ENCODE measurements at places on chromosomes 12 and 14. TPM values are rescaled to one million over a fixed set of nuclear protein-coding genes. Genes with fewer than 3 reads are reported as not detected.

Gene GCN1
- total RNA-seq: 114 TPM

Gene DAO
- not detected for total RNA-seq

Gene COPZ1
- total RNA-seq: 116 TPM

Gene ACYP1
- total RNA-seq: 14.1 TPM

Gene BATF
- 19.4 TPM for total RNA-seq

Gene RPGRIP1
- 0.49 TPM for total RNA-seq

Gene ACVRL1
- total RNA-seq: 46.8 TPM

Gene TBX5
- 0.10 TPM for total RNA-seq

Gene ITPK1
- total RNA-seq: 70.4 TPM

Gene PCED1B
- 22.1 TPM for total RNA-seq

Gene CSRP2
- total RNA-seq: 41.7 TPM

Gene SERPINA12
- not detected for total RNA-seq

Gene LRTM2
- total RNA-seq: not detected

Gene PZP
- total RNA-seq: 0.34 TPM

GRCh38 chr14:41604721-41605531, 1.8 kb upstream of the LRFN5 start:
- DNase-seq: peak; percentile 52

DNA sequence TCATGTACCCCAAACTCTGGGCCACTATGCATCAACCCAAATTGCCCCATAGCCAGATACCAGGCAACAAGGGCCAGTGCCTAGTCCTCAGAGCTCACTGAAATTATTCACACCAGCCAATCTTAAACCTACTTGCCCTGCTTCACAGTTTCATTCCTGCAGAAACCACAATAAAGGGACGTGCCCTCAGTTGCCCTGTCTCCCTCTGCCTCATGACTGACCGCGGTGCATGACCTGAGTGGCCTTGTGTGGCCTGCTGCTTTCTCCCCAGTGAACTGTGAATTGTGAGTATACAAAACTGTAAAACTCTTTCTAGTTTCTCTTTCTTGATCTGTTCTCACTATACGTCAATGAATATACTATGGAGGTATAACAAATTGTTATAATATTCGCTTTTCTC, 490.9 kb upstream of the MIS18BP1 start:
- no peak for DNase-seq

GRCh38 chr12:67761566-67761965, 113.0 kb downstream of the DYRK2 start:
- no peak for DNase-seq

DNA sequence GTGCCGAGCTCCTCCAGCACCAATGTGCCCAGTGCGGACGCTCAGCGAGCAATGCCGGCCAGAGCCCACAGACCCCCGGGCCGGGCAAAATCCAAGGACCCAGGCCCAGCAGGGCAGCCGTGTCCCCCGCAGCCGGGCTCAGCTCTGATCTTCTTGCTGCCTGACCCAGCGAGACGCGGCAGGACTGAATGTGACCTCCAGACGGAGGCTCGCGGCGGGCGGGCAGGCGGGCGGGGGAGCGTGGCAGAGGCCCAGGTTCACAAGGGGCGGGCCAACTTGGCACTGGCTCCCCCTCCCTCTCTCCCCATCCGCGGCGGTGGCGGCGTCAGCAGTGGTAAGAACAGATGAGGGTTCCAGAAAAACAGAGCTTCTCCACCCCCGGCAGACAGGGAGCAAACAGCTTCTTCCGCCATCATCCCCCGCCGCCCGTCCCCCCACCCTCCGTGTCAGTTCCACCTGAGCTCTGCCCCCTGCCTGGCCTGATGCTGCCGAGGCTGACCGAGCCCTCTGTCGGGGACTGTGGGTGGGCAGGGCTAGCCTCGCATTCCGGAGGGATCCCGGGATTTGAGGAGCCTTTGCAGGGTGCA, 94.3 kb downstream of the RFLNA start:
- DNase-seq: peak; percentile 88

DNA sequence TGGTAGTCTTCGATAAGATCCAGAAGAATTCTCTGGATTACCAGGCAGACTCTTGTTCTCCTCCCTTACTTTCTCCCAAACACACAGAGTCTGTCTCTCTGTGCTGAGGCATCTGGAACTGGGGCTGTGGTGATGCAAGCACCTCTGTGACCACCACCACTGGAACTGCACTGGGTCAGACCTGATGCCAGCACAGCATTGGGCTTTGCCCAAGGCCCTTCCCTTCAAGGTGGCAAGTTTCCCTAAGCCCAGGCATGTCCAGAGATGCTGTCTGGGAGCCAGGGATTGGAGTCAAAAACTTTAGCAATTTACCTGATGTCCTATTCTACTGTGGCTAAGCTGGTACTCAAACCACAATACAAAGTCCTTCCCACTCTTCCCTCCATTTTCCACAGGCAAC, 14.6 kb upstream of the TMPRSS12 start:
- no peak for DNase-seq

DNA sequence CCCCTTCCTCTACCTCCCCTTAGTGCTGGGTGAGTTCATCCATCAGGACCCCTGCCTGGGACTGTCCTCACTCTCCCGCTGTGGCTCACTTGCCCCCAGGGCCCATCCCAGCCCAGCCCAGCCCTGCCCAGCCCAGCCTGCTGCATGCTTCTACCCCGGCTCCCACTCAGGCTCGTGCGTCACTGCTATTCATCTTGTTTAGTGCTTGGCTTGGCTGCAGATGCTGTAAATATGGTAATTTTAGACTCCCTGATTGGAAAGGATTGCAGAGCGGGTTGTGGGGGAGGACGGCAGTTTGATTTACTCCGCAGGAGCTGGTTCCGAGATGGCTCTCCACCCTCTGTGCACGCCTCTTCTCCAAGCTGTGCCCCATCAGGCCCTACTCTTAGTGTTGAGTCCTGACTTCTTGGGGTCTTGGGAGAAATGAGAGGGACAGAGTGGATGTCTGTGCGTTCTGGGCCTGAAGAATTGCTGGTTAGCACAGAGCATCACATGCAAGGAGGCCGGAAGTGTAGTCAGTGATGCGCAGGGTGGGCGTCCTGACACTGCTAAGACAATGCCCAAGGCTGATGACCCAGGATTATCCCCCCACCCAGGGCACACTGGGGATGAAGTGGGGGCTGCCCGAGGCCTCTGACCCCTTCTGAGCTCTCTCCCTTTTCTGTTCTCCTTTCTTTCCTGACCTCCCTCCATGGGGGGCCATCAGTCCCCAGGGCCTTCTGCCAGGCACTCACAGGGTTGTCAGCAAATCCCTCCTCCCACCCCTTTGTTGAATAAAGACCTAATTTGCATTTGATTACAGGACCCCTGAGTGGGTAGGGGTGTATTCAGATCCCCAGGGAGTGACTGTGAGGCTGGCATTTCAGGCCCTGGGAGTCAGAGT, 244.4 kb downstream of the ZFP36L1 start:
- DNase-seq: peak; percentile 92

DNA sequence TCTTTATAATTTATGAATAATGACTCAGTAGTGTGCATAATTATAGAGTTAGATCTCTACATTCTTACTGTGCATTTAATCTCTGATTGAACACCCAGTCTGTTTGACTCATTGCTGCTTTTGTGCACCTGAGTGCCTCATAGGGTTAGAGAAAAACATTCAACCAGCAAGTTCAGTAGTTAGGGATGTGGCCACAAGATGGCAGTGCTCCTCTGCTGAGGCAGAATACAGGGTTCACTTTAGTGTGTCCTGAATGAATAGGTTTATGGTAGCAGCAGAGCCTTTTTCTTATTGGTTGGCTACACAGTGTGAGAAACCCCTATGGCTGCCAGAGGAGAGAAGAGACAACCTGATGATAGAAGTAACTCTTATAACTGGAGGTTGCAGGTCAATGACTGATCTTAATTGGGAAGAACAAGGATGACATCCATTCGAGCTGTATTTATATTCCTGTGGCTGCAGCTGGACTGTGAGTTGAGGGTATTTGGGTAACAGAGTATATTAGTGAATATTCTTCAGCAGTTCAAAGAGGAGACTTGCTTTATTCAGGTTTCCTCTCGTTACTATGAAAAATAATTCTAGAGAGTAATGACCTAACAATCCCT, 194.9 kb upstream of the OR4E1 start:
- DNase-seq: peak; percentile 53

GRCh38 chr12:8677362-8677761, 14.7 kb upstream of the MFAP5 start:
- DNase-seq: no peak

GRCh38 chr14:24430682-24431568, 1.2 kb downstream of the KHNYN start:
- DNase-seq: no peak

- no peak for DNase-seq
Observed at GRCh38 chr14:20427231-20428009, 8.5 kb downstream of the KLHL33 start.

- peak; percentile 76 for DNase-seq
Observed at GRCh38 chr12:85036234-85036707, at the start of the genes LRRIQ1 and TSPAN19. Gene LRRIQ1, plus strand, starts transcription at chr12:85036351. Its CDS starts 1,826 bp downstream, at chr12:85038177. Gene TSPAN19, minus strand, starts transcription at chr12:85036277. Its CDS starts 6,331 bp downstream, at chr12:85029946.

DNA sequence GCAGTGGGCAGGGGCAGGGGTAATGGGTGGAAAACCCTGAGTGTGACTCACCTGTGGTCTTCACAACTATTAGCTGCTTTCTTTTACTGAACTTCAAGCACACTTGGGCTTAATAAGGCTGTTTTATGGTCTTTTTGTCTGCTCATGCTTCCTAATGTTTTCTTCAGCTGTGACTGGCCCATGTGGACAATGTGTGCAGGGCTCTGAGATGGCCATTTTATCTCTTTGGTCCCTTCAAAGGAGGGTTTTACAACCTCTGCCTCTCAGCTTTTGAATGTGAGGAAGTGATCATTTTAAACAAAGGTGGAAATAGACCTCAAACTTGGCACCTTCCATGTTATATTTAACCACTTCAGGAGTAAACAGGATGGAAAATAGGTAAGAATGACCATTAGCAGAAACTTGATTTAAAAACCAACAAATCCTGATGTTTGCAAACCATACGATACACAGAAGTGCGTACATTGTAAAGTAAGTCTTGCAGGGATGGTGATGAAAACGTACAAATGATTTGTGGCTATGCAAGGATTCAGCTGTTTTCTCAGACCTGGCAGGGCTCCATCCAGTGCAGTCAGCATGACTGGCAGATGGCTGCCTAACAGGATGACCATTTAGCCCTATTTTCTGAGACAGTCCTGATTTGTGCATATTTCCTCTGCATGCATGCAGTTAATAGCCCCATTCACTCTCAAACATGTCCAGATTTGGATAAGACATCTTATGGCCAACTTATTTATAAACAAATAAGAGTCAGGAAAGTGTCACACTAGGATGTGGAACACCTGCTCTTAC, 103.2 kb downstream of the SLC38A4 start:
- no peak for DNase-seq

DNA sequence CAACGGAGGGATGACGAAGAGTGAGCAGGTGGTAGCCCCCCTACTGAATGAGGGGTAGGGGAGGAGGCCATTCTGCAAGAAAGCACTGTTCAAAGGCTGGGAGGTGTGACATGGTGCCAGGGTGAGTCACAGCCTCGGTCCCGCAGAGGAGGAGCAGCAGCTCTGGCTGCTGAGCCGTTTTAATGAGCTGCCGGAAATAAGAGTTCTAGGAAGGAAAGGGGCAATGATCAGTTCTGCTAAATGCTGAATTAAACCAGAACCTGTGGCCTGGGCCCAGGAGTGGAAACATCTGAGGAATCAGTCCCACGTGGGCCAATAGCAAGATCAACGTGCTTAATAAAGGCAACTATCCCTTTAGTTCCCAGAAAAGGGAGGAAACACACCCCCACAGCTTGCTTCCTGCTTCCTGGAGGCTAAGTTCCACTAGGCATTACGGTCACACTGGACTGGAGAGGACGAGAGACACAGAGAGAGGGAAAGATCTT, 3.6 kb downstream of the ABCD4 start:
- DNase-seq: no peak

DNA sequence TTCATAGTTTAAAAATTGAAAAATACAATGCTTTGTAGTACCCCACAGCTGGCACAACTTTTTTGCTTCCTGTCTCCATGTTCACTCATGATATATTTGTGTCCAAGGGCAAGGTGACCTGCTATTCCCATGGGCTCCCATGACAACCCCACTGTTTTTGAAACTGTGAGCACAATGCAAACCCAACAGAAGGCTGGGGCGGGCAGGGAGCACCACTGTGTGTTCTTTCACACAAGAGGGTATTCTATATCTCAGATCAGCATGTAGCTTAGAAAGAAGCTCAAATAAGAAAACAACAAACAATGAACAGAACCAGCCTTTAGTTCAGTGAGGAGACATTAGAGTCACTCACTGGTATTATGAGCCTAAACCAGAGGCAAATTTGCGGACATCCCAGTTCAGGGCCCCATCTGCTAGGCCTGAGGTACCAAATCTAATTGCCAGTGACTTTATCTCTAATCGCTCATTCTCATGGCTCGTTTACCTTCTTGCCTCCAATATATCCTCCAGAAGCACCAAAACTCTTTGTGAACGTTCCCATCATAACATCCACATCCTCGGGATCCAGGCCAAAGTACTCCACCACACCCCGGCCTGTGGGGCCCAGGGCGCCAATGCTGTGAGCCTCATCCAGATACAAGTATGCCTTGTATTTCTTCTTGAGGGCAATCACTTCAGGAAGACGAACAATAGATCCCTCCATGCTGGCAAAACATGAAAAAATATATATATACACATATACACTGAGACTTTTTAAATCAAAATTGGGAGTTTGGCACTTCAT, 56.4 kb upstream of the ISM2 start:
- no peak for DNase-seq

Data from ureter (tissue), 1 donor.